Hematopoietic multipotent progenitor cell (in vitro differentiated cells): ENCODE measurements at places on chromosomes 2 and 18.

GRCh38 chr2:201084863-201085262 lies 13.1 kb downstream of the NDUFB3 start:
- no peak for DNase-seq

DNA sequence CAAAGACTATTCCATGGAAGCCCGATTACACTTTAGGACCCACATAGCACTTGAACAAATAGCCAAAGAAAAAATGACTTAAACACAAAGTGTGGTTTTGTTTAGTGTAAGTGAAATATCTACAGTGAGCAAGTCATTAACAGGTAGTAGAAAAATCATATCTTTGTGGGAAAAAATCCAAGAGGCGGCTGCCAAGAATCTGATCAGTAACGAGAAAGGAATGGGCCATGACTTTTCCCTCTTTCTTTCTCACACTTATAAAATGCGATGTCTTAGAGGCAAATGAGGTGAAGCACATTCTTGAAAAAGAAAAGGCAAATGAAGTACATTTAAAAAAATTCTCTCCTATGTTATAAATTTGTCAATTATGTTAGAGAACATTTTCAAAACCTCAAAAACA lies 12.9 kb upstream of the GEMIN6 start:
- DNase-seq, result no peak

DNA sequence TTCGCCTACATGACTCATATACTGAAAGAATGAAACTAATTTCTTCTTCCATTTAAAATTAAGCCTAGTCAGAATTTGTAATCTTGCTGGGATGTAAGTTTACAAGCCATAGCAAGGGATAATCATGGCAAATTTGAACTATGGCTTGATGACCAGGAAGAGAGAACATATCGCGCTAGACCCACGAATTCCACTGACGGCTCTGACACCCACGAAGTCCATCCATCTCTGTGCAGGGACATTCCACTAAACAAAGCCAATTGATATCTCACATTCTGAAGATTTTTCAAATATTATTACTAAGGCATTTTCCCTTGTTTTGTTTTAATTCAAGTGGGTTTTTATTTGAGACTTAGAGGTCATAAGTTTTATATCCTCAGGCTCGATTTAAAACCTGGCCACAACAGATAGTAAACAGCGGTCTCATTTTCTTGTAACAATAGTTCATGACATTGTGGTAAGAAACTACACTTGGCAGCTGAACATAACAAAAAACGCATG lies 113.0 kb downstream of the QPCT start:
- DNase-seq, result no peak

DNA sequence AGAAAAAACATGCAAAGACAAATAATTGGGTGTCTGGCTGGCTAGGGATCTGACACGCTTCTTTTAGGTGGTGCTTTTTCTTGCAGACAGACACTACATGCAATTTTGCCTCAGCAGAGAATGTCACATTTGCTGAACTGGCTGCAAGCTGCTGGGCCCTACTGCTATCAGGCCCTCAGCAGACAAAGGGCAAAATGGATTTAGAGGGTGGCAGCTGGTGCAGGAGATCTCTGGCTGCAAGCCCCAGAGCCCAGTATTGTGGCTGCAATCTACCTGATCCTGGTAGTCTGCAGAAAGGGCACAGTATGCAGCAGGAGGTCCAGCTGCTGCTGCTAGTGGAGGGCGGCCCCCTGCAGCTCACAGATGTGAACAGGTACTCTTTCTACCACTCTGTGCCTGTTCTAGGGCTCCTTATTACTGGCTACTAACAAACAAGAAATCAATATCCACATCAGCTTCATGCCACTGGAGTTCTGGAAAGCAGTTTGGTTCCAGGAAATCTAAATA lies 796.7 kb upstream of the CELF4 start:
- DNase-seq, result no peak

- DNase-seq, result no peak
Observed at GRCh38 chr2:12982149-12982584, 265.4 kb downstream of the TRIB2 start.

DNA sequence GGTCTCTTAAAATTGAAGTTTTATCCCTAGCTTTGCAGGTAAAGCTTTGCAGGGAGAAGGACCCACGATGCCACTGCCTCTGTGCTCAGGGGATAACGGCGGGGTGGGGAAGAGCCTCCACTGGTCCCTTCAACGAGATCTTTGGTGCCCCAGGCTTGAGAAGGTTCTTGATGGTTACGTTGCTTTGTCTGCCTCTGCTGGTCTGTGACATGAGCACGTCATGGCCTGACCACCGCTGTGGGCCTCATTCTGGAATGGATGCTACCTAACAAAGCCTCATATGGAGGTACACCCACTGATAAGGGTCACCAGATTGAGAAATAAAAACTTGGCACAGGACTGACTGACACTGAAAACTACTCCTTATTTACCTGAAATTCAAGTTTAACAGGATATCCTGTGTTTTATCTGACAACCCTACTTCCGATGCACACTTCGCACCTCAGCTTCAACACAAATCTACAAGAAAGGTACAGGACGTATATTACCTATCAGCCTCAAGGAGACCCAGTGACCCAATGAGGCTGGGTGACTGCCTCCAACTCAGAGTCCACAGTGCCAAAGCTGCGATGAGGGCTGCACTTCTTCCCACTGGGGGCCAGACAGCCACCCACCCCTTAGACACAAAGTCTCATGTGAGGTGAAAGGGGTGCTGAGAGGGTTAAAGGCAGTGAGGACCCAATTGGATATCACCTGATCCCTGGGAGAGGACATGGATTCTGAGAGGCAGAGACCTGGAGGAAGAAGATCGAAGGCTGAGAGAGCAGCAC lies 64.9 kb downstream of the EIPR1 start:
- DNase-seq, result no peak

- no peak for DNase-seq
Observed at GRCh38 chr18:68298330-68298729, 416.6 kb downstream of the TMX3 start.

GRCh38 chr2:212915121-212915782 lies 236.2 kb downstream of the IKZF2 start:
- DNase-seq, result no peak

GRCh38 chr2:145597809-145598208 lies 1077.9 kb upstream of the ZEB2 start:
- DNase-seq, result no peak

- DNase-seq, result no peak
Observed at GRCh38 chr18:60047556-60047955, 147.8 kb downstream of the PMAIP1 start.

- DNase-seq, result no peak
Observed at GRCh38 chr18:36509646-36510197, 212.2 kb downstream of the FHOD3 start.
